ENCODE measurements at places on chromosomes 1 and 21. TPM values are rescaled to one million over a fixed set of nuclear protein-coding genes. Genes with fewer than 3 reads are reported as not detected.

Gene LCE1A
- total RNA-seq = not detected

Gene CHIA
- not detected for total RNA-seq

DNA sequence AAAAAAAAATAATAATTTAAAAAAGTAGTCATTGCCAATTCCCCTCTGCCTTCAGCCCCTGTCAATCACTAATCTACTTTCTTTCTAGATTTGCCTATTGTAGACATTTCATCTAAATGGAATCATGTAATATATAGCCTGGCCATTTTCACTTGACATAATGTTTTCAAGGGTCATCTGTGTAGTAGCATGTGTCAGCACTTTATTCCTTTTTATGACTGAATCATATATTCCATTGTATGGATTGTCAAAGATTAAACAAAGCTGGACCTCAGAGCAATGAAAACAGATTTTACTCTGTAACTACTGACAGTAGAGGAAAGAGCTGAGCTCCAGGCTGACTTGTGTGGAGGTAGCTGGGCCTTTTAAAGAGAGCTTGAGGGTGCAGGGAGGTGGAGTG, 15.9 kb downstream of the VPS13D start:
- no peak for DNase-seq

GRCh38 chr1:180765151-180765550, 133.3 kb downstream of the XPR1 start:
- DNase-seq = no peak

DNA sequence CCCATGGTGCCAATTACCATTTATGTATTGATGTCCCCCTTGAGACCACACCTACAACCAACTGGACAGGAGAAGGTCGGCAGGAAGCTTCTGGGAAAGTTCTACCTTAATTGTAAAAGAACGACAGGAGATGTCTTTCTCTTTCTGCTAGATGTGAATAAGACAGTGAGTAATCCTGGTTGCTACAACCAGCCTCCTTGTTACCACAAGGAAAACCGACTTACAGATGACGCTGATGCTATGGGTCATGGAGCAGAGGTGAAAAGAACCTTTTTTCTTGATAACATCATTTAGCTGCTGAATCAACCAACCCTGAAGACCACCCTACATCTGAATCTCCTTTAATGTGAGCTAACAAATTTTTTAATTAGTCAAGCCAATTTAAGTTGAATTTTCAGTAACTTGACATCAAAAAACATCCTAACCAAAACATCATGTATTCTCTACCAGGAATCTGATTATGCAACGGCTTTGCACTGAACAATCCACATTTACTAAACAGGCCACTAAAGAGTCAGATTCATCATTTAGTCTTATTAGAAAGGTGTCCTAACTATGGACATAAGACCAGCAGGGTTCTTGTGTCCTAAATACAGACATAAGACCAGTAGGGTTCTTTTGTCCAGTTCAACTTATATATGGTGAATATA, 23.0 kb downstream of the RGS2 start:
- DNase-seq = no peak

DNA sequence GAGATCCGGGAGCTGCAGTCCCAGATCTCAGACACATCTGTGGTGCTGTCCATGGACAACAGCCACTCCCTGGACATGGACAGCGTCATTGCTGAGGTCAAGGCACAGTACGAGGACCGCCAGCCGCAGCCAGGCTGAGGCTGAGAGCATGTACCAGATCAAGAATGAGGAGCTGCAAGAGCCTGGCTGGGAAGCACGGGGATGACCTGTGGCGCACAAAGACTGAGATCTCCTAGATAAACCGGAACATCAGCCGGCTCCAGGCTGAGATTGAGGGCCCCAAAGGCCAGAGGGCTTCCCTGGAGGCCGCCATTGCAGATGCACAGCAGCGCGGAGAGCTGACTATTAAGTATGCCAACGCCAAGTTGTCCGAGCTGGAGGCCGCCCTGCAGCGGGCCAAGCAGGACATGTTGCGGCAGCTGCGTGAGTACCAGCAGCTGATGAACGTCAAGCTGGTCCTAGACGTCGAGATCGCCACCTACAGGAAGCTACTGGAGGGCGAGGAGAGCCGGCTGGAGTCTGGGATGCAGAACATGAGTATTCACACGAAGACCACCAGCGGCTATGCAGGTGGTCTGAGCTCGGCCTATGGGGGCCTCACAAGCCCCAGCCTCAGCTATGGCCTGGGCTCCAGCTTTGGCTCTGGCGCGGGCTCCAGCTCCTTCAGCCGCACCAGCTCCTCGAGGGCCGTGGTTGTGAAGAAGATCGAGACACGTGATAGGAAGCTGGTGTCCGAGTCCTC, 25.5 kb downstream of the ETV3L start:
- peak; percentile 66 for DNase-seq

Data from liver (tissue), 10 donors.